ENCODE measurements at places on chromosomes 12 and 14.

DNA sequence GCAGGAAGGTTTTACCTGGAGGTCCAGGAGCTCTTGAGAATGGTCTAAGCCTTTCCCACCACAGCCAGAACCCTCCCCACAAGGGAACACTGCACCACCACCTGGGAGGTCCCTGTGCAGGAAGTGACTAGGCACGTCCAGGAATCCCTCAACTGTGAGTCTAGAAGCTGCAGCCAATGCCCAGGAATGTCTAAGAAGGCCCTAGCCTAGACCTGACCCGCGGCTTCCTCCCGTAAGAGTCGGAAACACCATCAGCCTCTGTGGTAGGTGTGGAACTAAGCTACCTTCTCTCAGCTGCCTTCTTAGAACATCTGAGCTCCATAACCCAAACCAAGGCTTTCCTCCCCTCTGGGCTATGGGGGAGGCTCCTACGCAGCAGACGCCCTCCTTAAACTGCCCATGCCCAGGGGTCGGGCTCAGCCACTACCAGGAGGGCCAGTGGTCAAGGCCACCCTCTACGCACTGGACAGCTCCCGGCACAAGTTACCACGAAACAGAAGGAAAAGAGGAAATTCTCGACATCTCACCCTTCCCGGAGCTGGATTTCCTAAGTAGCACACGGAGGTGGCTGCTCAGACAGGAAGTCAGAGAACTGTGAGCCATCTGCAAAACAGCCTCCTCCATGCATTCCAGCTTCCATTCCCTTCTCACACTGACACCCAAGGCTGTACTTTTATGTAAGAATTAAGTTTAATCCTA, 25.5 kb downstream of the ZFYVE21 start:
- DNase-seq: no peak

GRCh38 chr12:13536219-13536910, 339.8 kb downstream of the EMP1 start:
- no peak for DNase-seq

- no peak for DNase-seq
Measured at GRCh38 chr12:53495903-53496751, 3.1 kb downstream of the MAP3K12 start.

DNA sequence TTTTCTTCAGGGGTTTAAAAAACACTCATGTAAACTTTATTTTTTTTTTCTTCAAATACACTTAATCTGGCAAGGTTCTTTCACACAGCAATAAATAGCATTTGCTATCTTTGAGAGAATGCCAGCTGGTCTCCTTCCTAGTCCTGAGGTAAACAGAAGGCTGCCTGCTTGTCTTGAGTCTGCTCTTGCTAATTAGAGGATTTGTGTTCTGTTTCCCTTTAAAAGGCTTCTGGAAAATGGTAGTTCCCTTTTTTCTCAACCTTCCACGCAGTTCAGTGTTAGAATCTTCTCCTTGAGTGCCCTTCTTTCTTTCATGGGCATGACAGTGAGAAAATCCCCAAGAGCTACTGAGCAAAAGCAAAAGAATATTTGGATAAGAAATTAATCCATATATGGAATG, 92.3 kb upstream of the DCN start:
- DNase-seq: no peak

GRCh38 chr14:58100735-58101368, 51.2 kb downstream of the ARMH4 start:
- no peak for DNase-seq

- DNase-seq: no peak
Measured at GRCh38 chr14:35045798-35046047, 349 bp upstream of the FAM177A1 start.

Data from stimulated activated naive CD4-positive, alpha-beta T cell treated with Interleukin-2 at 50 U/mL for 16 hours (primary cell).